T-helper 1 cell treated with Interleukin-12 subunit alpha and Interleukin-12 subunit beta and Interleukin-4 antibody, amounts not matched to agents 30 ng/mL and 1 ng/mL, for 36 hours (primary cell): ENCODE measurements at places on chromosomes 12 and 14. TPM values are rescaled to one million over a fixed set of nuclear protein-coding genes. Genes with fewer than 3 reads are reported as not detected.

The CLEC14A gene
- total RNA-seq = not detected in 2 replicates

The MGST1 gene
- 0.27 and 0.46 TPM in 2 replicates for total RNA-seq

The STYK1 gene
- total RNA-seq = 0.96 and 1.5 TPM in 2 replicates

The PMCH gene
- 1.8 and 2.7 TPM in 2 replicates for total RNA-seq

The SCN8A gene
- 0.41 and 0.47 TPM in 2 replicates for total RNA-seq

The TMEM229B gene
- total RNA-seq = 23.3 and 25.6 TPM in 2 replicates

The INHBE gene
- total RNA-seq = 0.07 TPM in 1 of 2 replicates, not detected in the other

The DACT1 gene
- 3.7 and 4.7 TPM in 2 replicates for total RNA-seq

The TOX4 gene
- 84.3 and 96.9 TPM in 2 replicates for total RNA-seq

The TRIM9 gene
- 0.22 TPM in 2 replicates for total RNA-seq

The WASHC3 gene
- total RNA-seq = 43.9 and 49.7 TPM in 2 replicates
